ENCODE measurements at places on chromosomes 12 and 14.

- no peak for DNase-seq
Observed at GRCh38 chr14:92945959-92946846, 23.3 kb downstream of the CHGA start.

- no peak for DNase-seq
Observed at GRCh38 chr12:117821480-117822175, 147.2 kb downstream of the KSR2 start.

DNA sequence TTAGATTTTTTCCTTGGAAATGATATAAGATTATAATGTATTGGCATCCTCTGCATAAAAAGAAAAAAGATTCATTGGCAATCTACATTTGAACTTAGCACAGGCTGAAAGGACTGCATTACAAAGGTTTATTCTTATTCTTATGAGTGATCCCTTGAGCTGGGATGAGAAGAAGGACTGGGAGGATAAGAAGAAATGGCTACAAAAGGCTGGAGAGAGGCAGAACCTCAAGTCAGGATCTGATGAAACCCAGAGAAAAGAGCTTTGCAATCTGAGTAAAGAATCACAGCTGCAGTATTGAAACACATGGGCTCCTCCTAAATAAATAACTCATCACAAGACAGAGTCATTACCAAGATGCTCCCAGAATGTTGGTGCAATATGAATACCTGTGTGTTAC lies 1635.4 kb upstream of the FLRT2 start:
- DNase-seq: no peak

DNA sequence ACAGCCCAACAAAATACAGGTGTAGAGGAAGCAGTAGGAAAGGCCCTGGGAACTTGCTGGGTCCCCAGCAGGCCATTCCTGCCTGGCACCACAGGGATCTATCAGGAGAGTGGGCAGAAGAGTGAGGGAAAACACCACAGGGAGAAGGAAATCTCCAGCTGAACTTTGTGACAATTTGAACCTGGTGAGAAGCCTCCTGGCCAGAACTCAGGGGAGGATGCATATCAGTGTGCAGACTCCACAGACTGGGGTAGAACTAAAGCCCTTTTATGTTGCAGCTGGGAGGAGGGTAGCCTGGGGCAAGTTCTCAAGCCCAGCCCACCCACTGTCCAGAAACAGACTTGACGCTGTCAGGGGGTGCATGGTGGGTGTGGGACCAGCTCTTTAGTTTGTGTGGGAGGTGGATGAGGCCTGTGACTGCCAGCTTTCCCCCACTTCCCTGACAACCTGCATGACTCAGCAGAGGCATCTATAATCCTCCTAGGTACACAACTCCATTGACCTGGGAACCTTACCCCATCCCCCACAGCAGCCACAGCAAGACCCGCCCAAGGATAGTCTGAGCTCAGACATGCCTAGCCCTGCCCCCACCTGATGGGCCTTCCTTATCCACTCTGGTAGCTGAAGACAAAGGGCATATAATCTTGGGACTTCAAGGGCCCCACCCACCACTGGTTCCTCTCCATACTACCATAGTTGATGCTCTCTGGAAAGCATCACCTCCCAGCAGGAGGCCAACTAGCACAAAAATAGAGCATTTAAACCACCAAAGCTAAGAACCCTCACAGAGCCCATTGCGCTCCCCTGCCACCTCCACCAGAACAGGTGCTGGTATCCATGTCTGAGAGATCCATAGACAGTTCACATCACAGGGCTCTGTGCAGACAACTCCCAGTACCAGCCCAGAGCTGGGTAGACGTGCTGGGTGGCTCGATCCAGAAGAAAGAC lies 28.9 kb downstream of the PNN start:
- no peak for DNase-seq

GRCh38 chr12:27982385-27982784 lies 9.9 kb upstream of the PTHLH start:
- no peak for DNase-seq

DNA sequence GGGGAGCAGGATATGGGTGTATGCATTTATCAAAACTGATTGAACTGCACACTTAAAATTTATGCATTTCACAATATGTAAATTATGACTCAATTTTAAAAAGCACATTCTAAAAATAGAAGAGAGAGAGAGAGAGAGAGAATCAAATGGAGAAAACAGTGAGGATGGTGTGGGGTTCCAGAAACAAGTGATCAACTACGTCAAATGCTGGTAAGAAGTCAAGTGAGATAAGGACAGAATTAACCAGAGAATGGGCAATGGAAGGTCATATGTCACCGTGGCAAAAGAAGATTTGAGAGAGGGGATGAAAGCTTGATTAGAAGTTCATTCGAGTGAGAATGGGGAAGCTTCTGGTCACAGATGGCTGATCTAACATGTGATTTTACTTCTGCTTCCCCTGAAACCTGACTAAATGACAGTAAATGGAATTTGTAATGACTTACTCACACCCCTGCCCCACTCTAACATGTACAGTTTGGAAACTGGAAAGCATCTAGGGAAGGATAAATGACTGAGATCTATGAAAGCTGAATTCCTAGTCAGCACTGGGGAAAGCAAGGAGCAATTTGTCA lies 276.5 kb upstream of the AMIGO2 start:
- no peak for DNase-seq

GRCh38 chr12:79012636-79013035 lies 148.1 kb downstream of the SYT1 start:
- DNase-seq: no peak

DNA sequence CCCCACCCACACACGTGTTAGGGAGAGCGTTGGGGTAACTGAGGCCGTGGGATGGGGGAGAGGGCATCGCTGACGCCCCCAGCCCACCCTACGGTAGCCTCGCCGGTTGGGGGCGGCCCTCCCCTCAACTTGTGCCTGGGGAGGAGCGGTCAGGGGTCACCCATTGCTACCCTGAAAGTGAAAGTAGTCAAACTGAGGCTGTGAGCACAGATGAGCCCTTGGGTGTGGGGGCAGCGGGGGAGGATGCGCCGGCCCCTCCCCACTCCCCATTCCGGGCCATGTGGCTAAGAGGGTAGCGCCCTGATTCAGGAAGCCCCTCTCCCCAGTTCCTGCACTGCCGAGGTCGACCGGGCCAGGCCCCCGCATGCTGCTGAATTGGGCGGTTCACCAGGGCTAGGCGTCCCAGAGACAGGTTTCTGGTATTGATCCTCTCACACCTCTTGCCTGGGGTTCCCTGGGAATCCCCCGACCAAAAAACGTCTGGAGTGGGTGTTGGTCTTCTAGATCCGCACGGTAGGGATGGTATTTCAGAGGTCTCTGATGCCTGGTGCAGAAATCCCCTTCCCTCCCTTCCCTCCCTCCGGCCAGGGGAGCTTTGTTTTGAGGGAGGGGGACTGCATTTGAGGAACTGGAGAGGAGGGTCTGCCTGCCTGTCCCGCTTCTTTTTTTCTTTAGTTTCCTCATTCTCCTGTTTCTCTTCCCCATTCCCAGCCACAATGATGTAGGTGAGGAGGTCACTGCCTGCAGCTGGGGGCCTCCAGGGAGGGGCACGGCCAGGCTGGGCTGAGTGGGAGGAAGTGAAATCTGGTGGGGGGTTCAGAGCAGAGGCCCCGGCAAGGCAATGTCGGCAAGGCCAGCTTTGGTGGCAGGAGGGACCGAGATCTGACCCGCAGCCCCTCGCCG lies 1.0 kb downstream of the SH2B3 start:
- DNase-seq: no peak

DNA sequence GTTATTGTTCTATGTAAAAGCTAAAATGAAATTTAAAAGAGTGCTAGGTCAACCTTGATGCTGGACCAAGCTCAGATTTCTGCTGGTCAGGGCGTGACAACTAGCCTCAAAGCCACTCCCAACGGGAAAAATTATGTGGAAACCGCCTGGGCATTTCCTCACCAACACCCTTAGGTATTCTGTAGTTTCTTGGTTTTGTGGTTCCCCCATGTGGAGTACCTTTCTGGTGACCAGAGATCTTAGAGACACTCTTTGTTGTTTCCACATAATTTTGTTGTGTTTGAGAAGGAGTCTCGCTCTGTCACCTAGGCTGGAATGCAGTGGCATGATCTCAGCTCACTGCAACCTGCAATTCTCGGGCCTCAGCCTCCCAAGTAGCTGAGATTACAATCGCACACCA lies 119.9 kb downstream of the DENND5B start:
- no peak for DNase-seq

DNA sequence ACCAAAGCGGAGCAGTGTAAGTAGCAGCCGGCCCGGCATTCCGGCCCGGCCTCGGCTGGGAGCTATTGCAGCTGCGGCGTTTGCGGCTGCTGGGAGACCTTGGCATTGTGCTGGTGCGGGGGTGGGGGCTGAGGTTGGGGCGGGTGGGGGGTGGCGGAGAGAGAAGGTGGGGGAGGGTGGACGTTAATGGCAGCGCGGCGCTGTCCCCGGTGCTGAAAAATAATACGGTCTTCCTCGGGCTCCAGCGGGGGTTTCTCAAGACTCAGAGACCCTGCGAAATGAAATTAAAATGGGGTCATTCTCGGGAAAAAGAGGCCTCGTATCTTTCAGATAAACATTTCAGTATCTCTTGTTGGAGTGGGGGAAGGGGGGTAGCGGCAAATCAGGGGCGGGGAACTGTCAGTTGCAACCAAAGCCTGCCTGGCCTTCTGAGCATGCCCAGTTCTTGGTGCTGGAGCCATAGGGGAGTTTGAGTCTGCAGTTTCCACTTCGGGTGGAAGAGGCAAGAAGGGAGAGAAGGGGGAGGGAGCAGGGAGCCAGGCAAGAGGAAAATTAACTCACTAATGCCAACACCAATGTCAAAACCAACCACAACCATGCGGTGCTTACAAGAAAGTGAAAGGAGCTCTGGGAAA lies 414 bp downstream of the UNC79 start:
- no peak for DNase-seq

GRCh38 chr14:88163731-88164255 lies 158.9 kb downstream of the GPR65 start:
- no peak for DNase-seq

- DNase-seq: no peak
Observed at GRCh38 chr12:5379749-5380496, 52.0 kb upstream of the NTF3 start.

- DNase-seq: peak; percentile 51
Observed at GRCh38 chr12:19440019-19440858, 947 bp downstream of the AEBP2 start.

DNA sequence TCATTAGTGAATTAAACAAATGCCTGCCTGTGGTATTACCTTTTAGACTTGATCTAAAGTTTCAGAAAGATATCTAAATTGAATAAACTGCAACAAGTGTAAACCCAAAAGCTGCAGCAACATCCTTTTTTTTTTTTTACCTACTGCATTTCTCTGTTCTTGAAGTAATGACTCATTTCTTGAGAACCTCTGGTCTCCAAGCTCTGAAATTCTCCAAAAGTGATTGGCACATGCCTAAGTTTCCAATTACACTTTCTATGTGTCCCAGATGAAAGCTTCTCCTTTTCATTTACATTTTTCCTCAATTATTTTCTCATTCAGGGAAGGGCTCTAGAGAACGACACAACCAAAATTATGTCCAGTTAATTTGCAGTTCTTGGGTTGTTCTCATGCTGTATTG lies 435.2 kb upstream of the DCN start:
- DNase-seq: no peak

- DNase-seq: no peak
Observed at GRCh38 chr14:68522510-68523325, 270.1 kb downstream of the ZFP36L1 start.

DNA sequence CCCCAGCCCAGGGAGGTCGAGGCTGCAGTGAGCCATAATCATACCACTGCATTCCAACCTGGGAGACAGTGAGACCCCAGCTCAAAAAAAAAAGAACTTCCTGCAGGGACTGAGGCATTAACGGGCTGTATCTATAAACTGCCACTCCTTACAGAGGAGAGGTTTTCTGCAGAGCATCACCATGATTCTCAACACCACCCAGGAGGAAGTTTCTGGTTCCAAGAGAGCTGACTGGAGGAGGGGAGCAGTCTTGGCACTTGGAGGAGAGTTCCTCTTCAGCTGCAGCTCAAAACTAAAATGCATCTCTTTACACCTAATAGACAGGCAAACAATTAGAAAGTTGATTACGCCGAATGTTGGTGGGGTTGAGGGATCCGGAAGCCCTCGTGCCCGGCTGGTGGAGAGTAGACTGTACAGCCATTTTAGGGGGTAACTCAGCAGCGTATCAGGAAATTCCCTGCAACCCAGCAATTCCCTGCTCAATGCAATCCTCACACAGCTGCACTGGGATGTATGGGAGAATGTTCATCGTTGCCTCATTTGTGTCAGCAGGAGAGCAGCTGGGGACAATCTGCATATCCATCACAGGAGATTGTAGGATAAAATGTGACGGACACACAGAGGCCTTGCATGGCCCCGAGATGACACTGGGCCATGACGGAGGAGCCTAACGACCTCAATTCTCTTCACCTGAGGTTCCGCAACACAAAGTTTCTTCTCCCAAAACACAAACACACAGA lies 36.6 kb downstream of the ACTN1 start:
- no peak for DNase-seq

- no peak for DNase-seq
Observed at GRCh38 chr14:32109676-32110547, 32.8 kb downstream of the ARHGAP5 start.

Measured in stimulated activated CD8-positive, alpha-beta memory T cell treated with anti-CD3 and anti-CD28 coated beads, Interleukin-2, amount 100 ng/mL, for 48 hours (primary cell).